ENCODE measurements at places on chromosomes 6 and 20.

- no peak for DNase-seq
These were observed 72.6 kb upstream of the LY86 start for GRCh38 chr6:6515691-6516607.

DNA sequence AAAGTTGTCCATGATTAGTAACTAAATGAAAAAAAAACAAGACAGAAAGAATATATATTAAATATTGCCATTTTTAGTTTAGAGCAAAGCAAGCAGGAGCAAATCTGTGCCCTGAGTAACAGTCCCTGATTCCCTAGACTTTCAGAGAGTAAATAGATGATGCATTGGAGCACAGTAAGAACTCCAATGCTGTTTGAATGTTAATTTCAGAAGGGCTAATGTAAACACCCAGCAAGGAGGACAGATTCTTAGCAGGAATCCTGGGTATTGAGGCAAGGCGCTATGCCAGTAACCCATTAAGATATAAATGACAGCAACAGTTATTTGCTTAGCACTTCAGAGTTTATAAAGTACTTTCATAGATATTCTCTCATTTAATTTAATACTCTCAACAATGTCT lies 15.6 kb upstream of the NRSN1 start:
- DNase-seq, result no peak

DNA sequence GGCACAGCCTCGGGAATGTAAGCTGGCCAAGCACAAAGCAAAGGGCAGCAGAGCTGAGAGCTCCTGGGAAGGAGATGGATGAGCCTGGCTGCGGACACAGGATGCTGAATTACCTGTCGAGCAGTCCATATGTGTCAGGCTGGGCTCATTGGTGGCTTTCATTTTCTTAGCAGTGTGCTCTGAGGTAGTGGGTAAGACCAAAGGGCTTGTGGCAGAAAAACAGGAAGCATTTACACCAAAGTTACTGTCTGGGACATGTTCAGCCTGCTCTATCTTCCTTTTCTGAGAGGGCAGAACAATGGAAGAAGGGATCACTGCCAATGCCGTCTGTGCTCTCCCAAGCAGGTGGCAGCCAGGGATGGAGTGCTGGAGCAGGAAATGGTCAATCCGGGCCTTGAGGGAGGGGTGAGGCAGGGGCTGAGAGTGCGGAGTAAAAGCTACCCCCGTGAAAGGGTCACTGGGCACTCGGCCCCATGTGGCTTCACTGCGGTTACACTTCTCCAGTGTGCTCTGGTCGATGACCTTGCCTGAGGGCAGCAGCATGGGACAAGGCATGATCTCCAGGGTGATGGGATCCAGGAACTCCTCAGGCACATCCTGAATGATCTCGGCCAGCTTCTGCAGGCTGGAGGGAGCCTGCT lies 36.9 kb upstream of the AVP start:
- DNase-seq, result no peak

GRCh38 chr6:53651205-53651763 lies 14.3 kb downstream of the KLHL31 start:
- DNase-seq, result no peak

- no peak for DNase-seq
These were observed 663.5 kb downstream of the EPM2A start for GRCh38 chr6:145071836-145072235.

DNA sequence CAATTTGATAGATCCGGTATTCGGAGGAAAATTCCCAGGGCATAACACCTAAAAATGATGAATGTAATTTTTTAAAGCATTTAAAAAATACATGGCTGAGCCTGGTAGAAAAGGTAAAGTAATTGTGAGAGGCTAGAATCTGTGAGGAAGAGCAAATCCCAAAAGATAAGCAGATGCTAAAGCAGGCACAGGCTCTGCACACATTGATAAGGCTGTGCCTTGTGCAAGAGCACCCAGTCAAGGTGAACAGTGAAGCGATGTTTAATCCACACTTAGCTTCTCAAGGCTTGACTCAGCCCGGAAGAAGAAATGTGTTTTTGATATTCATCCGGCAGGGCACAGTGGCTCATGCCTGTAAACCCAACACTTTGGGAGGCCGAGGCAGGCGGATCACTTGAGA lies 5.1 kb upstream of the EPB41L2 start:
- no peak for DNase-seq
